ENCODE measurements at places on chromosomes 3 and 15.
A peak's percentile ranks its signal among the peaks of the same experiment; 100 is the strongest.

DNA sequence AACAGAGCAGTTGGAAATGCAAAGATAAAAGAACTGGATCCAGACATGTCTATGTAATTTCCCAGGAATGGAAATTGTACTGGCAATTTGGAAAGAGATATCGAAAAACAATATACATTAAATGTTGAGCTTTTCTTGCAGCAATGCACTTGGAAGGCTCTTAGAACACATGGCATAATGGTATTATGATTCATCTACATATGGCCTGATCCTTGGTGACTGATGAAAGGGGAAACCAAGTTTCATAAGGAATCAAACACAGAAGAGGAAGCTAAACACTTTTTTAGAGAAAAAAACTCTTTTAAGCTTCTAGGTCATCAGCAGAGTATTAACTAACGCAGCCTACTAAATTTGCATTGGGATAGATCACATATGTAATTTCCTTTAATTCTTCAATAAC is 12.4 kb upstream of the GREM1 start:
- DNase-seq = no peak

GRCh38 chr3:142808103-142808917 is 80.6 kb downstream of the PCOLCE2 start:
- peak; percentile 26 for DNase-seq

DNA sequence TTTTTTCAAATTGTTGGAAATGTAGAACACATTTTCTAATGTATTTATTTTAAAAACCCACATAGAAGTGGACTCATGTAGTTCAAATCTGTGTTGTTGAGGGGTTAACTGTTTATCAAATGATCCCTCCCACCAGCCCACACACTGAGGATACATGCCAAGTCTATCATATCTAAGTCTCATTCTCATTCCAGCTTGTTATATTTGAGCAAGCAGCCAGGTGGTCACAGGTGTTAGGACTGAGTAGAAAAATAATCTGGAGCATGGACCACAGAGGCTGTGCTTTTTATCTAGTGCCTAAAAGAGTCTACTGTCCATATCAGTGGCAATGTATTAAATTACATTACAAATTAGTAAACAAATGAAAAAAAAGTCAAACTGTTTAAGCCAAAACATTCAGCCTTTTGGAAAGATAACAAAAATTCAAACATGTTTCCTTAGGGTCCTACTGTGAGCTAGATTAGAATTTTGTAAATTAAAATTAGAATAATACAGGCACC is 20.7 kb upstream of the SPESP1 start:
- DNase-seq = no peak

DNA sequence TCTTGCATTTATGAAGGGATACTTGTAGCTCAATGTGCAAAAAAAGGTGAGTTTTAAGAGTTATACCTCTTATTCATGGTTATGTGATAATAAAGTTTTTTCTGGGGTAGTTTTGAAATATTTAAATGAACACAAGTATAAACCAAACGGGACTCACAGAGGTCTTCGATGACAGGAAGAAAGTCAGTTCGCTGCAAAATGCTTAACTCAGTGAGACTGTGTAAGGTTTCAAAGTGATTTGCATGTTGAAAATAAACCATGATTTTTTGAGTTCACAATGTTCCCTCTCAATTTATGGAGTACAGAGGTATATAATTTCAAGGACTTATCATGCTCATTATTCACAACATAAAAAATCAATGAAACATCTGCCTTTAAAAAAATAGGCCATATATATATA is 36.3 kb upstream of the MYH15 start:
- no peak for DNase-seq

GRCh38 chr3:46467562-46467961 is 2.9 kb upstream of the LTF start:
- DNase-seq = no peak

GRCh38 chr3:178217479-178217878 is 318.8 kb upstream of the KCNMB2 start:
- no peak for DNase-seq

DNA sequence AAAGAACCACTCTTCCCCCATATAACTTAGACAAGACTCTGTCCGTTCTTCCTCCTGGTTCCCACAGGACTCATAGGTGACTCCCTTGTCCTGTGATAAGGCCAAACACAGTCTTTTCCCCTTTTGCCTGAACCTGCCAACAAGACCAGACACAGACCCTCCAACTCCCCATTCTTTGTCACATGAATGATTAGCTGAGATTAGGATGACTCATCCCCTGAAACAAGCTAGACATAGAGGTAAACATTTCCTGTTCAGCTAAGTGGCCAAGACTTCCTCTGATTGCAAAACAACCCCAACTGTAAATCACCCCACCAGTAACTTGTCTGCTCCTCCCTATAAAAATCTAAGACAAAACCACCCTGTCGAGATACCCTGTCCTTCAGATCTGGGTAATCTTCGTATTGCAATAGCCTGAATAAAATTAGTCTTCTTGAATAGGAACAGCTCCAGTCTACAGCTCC is 11.4 kb upstream of the HTR3E start:
- DNase-seq = no peak

GRCh38 chr3:122257644-122258364 is 67.2 kb upstream of the CSTA start:
- DNase-seq = no peak

DNA sequence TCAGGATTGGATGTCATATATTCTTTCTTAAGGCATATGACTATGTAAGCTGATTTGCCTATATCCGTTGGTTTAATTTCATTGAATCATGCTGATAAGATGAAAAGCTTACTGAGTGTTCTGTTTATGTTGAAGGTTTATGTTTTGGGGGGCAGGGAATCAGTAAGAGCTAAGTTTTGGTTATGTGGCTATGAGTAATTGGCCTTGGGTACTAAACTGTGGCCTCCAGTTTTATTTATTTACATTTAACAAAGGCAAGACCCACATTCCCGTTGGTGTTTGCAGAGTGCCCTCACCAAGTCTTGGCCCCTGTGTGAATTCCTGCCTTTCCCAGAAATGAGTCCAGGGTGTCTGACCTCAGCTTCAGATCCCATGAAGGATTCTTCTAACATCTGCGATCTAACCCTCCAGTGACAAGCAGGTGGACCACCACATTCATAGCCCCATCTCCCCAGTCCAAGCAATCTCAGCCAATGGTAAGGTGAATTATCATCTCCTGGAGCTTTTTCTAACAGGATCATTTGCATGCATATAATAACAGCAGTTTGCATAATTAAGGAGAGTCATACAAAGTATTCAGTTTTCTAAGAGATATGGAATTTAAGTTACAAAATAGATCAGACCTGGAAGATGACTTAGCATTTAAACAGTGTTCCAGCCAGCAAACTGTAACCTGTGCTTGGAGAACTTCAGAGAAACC is 27.4 kb downstream of the GLDN start:
- no peak for DNase-seq

- DNase-seq = no peak
These were observed 67.2 kb upstream of the TSPAN3 start for GRCh38 chr15:77138167-77138522.

- DNase-seq = no peak
These were observed 149.5 kb downstream of the RYR3 start for GRCh38 chr15:33460166-33460805.

DNA sequence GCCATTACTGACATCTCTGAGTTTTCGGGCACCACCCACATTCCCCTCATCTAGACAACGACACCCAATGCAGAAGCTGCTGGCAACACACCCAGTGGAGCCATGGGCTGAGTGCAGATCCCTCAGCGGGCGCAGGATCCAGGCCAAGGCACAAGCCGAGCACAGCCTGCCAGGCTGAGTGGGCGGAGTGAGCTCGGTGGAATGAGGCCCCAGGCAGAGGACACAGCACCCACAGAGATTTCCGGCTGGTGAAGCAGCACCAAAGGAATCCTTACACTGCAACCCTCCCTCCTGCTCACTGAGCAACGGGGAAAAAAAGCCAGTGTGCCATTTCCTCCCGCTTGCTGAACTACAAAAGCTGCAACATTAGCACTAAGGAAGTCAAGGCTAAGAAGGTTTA is 34.3 kb downstream of the ZMAT3 start:
- peak; percentile 67 for DNase-seq

GRCh38 chr3:187079090-187080022 is 59.9 kb downstream of the RPL39L start:
- no peak for DNase-seq

GRCh38 chr3:32544894-32545293 is 25.8 kb downstream of the DYNC1LI1 start:
- no peak for DNase-seq

- no peak for DNase-seq
These were observed 121.6 kb downstream of the TFG start for GRCh38 chr3:100830931-100831330.

DNA sequence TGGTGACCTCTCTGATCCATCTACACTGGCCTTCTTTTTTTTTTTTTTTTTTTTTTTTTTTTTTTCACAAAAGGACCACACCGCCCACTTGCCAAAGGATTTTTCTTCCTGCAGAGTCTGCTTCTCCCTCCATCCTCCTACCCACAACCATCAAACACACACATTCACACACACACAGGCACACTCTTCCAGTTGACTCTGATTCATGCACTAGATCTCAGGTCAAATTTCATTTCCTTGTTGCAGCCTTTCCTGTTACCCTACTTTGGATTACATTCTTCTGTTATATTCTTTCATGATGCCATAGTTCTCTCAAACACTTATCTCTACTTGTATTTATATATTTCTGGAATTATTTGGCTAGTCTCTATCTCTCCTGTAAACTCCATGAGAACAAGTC is 133.9 kb downstream of the STAC start:
- DNase-seq = no peak

GRCh38 chr15:51170882-51171633 is 76.4 kb upstream of the TNFAIP8L3 start:
- DNase-seq = no peak

DNA sequence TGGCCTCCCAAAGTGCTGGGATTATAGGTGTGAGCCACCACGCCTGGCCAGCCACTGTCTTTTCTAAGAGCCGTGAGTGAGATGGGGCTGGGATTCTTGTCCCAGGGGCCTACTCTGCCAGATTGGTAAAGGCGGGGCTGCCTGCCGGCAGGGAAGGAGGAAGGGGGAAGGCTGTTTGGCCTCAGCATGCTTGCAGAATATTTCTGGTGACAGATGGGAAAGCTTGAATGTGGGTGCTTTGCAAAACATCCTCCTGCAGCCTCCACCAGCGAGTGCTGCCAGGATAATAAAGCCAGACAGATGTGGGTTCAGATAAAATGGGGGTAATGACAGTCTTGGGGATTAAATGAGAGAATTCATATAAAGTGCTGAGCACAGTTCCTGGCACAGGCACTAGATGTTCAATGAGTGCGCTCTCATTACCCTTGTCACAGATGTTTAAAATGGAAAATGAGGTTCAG is 19.8 kb upstream of the ACOX2 start:
- no peak for DNase-seq

GRCh38 chr3:71322154-71322553 is 261.4 kb downstream of the FOXP1 start:
- no peak for DNase-seq

- DNase-seq = no peak
These were observed 84.8 kb upstream of the LRIG1 start for GRCh38 chr3:66585520-66586095.

GRCh38 chr15:101054991-101055390 is 135.8 kb downstream of the LRRK1 start:
- no peak for DNase-seq

Data from activated T-cell treated with anti-CD3 and anti-CD28 coated beads, Interleukin-2, amount 50 U/mL, for 72 hours (primary cell).